ENCODE measurements at places on chromosomes 1 and 21.
A peak's percentile ranks its signal among the peaks of the same experiment; 100 is the strongest.

DNA sequence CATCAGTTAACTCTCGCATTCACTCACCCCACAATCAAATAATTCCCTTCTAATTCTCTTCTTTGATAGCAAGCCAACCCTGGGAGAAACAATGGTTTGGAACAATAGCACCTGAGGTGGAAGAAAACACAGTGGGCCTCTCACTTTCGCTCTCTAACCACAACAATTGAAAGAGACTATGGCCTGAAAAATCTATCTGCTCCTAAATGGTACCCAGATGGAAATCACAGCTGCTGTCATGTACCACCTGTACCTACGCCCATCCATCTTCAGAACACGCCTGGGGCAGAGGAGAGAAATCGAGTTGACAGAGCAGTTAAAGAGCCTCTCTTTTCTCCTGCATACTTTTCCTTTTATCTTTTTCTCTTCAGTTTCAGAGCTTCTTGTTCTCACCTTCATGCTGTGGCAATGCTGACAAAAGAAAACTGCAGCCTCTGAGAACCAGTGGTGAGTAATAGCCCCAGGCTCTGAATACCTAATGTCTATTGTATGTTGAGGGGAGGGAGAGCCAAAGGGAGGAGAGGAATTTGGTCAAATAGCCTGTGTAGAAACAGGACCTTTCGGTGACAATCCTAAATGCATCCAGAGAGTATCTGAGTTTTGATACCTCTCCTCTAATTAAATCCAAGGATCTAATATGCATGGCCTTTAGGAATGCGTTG, 57.7 kb downstream of the ZC3H11B start:
- no peak for DNase-seq
- no peaks in the 10 kb centered on the region for H3K36me3 ChIP-seq
- H3K27me3 ChIP-seq = no peaks in the 10 kb centered on the region
- H3K27ac ChIP-seq = no peak overlapping the region
- H3K4me3 ChIP-seq = no peak overlapping the region

GRCh38 chr1:216851073-216851472, 127.8 kb upstream of the ESRRG start:
- no peak overlapping the region for H3K27ac ChIP-seq
- no peaks in the 10 kb centered on the region for H3K27me3 ChIP-seq
- DNase-seq = no peak
- H3K4me1 ChIP-seq = no peaks in the 10 kb centered on the region
- H3K36me3 ChIP-seq = no peaks in the 10 kb centered on the region

- H3K27me3 ChIP-seq = no peaks in the 10 kb centered on the region
- DNase-seq = no peak
- H3K27ac ChIP-seq = peak overlapping the region; percentile 12
- H3K4me3 ChIP-seq = no peak overlapping the region
- peaks cover 12% of the 10 kb centered on the region for H3K4me1 ChIP-seq
Observed at GRCh38 chr1:89907727-89908212, 86.9 kb downstream of the LRRC8D start.

- H3K27ac ChIP-seq = peak overlapping the region; percentile 89
- DNase-seq = no peak
- H3K36me3 ChIP-seq = peaks cover 13% of the 10 kb centered on the region
- peaks cover 87% of the 10 kb centered on the region for H3K4me1 ChIP-seq
- peak overlapping the region; percentile 74 for H3K4me3 ChIP-seq
Observed at GRCh38 chr1:174165471-174166137, 6.3 kb downstream of the RABGAP1L start.

GRCh38 chr1:152392909-152393308, 21.2 kb downstream of the CRNN start:
- no peaks in the 10 kb centered on the region for H3K36me3 ChIP-seq
- peak overlapping the region; percentile 37 for H3K4me3 ChIP-seq
- peaks cover 22% of the 10 kb centered on the region for H3K4me1 ChIP-seq
- DNase-seq = peak; percentile 18
- H3K27ac ChIP-seq = no peak overlapping the region
- peaks cover 57% of the 10 kb centered on the region for H3K27me3 ChIP-seq

- H3K27ac ChIP-seq = no peak overlapping the region
- no peak for DNase-seq
- H3K27me3 ChIP-seq = no peaks in the 10 kb centered on the region
- no peak overlapping the region for H3K4me3 ChIP-seq
- H3K36me3 ChIP-seq = peaks cover 20% of the 10 kb centered on the region
- H3K4me1 ChIP-seq = peaks cover 26% of the 10 kb centered on the region
Observed at GRCh38 chr1:6859415-6860343, 74.4 kb downstream of the CAMTA1 start.

GRCh38 chr1:153490272-153491051, 30.0 kb upstream of the S100A7 start:
- H3K4me1 ChIP-seq = no peaks in the 10 kb centered on the region
- H3K27ac ChIP-seq = no peak overlapping the region
- peaks cover 65% of the 10 kb centered on the region for H3K27me3 ChIP-seq
- H3K36me3 ChIP-seq = no peaks in the 10 kb centered on the region
- no peak overlapping the region for H3K4me3 ChIP-seq
- DNase-seq = no peak

- peaks cover 25% of the 10 kb centered on the region for H3K27me3 ChIP-seq
- no peaks in the 10 kb centered on the region for H3K36me3 ChIP-seq
- H3K4me3 ChIP-seq = no peak overlapping the region
Observed at GRCh38 chr1:230515451-230516145, 89.5 kb upstream of the PGBD5 start.

- H3K27ac ChIP-seq = no peak overlapping the region
- H3K4me3 ChIP-seq = no peak overlapping the region
- H3K36me3 ChIP-seq = no peaks in the 10 kb centered on the region
- no peak for DNase-seq
Observed at GRCh38 chr1:236774926-236775325, 20.2 kb upstream of the MTR start.

GRCh38 chr1:173097001-173097400, 46.3 kb upstream of the TNFSF18 start:
- H3K4me3 ChIP-seq = no peak overlapping the region
- peaks cover 3% of the 10 kb centered on the region for H3K36me3 ChIP-seq
- no peak for DNase-seq
- no peak overlapping the region for H3K27ac ChIP-seq
- no peaks in the 10 kb centered on the region for H3K27me3 ChIP-seq
- no peaks in the 10 kb centered on the region for H3K4me1 ChIP-seq

- peaks cover 5% of the 10 kb centered on the region for H3K27me3 ChIP-seq
- no peaks in the 10 kb centered on the region for H3K36me3 ChIP-seq
- no peak for DNase-seq
- no peak overlapping the region for H3K4me3 ChIP-seq
- H3K27ac ChIP-seq = no peak overlapping the region
- H3K4me1 ChIP-seq = no peaks in the 10 kb centered on the region
Observed at GRCh38 chr1:183814121-183814681, 9.3 kb downstream of the RGL1 start.

DNA sequence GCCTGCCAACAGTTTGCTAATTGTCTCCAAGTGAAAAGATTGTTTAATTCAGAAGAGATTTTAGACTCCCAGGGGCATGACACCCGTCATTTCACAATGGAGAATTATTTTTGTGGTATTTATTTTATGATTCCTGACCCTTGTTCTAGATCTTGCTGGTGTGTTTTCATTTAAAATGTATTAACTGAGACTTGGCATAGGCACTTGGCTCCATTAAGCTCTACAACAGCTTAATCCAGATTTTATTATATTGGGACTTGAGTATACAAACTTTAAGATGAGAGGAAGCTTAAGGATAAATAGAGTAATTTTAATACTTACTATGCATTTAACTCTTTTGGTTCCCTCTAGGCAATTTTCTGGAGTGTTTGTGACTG, 101.3 kb upstream of the KCNE2 start:
- H3K4me3 ChIP-seq = no peak overlapping the region
- H3K4me1 ChIP-seq = no peaks in the 10 kb centered on the region
- H3K36me3 ChIP-seq = no peaks in the 10 kb centered on the region

- H3K4me1 ChIP-seq = no peaks in the 10 kb centered on the region
- DNase-seq = peak; percentile 21
- H3K36me3 ChIP-seq = no peaks in the 10 kb centered on the region
- no peak overlapping the region for H3K27ac ChIP-seq
Observed at GRCh38 chr1:223531742-223532341, 133.7 kb downstream of the CAPN8 start.

DNA sequence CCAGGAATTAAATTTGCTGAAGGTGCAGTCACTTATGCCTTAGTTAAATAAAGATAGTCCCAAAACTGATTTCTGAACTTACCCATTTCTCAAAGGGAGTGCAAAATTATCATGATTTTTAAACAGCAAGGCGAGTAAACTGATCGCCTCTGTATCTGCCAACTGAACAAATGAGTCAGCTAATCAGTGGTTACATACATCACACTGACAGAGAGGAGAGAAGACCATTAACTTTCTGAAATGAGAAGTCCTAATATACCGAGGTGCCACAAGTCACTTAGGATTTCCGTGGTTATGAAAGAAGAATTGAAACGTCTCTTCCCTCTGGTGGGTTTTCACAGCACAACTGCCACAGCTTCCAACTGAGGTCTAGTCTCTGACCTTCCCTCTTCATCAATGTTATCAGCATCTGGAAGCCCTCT, 400.7 kb downstream of the SMYD3 start:
- H3K27me3 ChIP-seq = no peaks in the 10 kb centered on the region
- H3K36me3 ChIP-seq = no peaks in the 10 kb centered on the region
- DNase-seq = no peak
- no peak overlapping the region for H3K27ac ChIP-seq

DNA sequence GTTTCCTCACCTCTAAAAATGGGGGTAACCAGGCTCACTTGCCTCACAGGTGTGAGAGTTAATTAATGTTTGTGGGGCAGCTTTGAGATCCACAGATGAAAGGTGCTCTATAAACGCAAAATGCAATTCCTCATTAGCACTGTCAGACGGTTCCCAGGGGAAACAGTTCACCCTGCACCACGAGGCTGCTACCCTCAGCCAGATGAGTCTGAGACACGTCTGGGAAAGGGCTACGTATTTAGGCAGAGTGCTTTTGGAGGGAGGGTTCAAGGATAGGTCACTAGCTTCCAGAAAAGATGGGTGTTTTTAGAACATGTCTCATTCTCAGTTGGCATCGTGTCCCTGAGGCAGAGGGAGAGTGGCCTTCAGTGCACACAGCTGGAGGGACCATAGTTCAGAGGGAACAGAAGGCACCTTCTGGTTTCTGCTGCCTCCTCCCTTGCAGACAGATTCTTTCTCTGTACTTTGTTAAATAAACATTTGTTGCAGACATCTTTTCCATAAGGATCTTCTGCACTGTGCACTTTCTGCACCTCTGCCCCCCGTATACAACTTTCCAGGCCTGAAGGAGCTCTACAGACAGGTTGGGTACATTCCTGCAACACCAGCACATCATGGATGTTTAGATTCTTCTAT, 139.9 kb downstream of the CLIC6 start:
- peaks cover 72% of the 10 kb centered on the region for H3K4me1 ChIP-seq
- peaks cover 33% of the 10 kb centered on the region for H3K36me3 ChIP-seq
- peak overlapping the region; percentile 97 for H3K27ac ChIP-seq
- peak overlapping the region; percentile 74 for H3K4me3 ChIP-seq
- no peaks in the 10 kb centered on the region for H3K27me3 ChIP-seq

DNA sequence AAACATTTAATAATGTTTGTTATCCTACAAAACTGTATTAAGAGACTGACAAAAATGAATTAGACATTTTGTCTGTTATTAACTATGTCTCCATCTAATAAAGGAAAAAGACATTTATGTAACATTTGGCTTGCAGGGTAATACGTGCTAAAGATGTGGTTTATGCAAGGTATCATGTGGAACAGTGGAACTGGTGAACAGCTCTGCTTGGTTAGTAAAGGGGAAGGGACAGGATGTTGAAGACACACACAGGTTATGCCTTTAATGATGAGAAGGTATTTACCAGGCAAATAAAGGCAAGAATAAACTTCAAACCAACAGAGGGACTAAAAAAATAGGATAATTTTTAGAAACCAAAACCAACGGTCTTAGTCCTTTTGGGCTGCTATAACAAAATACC, 93.1 kb downstream of the UCHL5 start:
- H3K27me3 ChIP-seq = no peaks in the 10 kb centered on the region
- DNase-seq = no peak
- no peak overlapping the region for H3K27ac ChIP-seq
- no peaks in the 10 kb centered on the region for H3K36me3 ChIP-seq
- no peak overlapping the region for H3K4me3 ChIP-seq

GRCh38 chr1:93980320-93981273, 71.4 kb upstream of the GCLM start:
- H3K4me1 ChIP-seq = no peaks in the 10 kb centered on the region
- no peaks in the 10 kb centered on the region for H3K36me3 ChIP-seq
- H3K27me3 ChIP-seq = peaks cover 14% of the 10 kb centered on the region
- no peak overlapping the region for H3K4me3 ChIP-seq
- no peak overlapping the region for H3K27ac ChIP-seq
- no peak for DNase-seq

- no peak overlapping the region for H3K4me3 ChIP-seq
- DNase-seq = no peak
- H3K4me1 ChIP-seq = no peaks in the 10 kb centered on the region
- no peaks in the 10 kb centered on the region for H3K27me3 ChIP-seq
Observed at GRCh38 chr21:21921410-21922232, 923.4 kb downstream of the NCAM2 start.

GRCh38 chr1:74534241-74534640, 21.8 kb upstream of the LRRC53 start:
- no peak overlapping the region for H3K4me3 ChIP-seq
- H3K36me3 ChIP-seq = no peaks in the 10 kb centered on the region
- no peaks in the 10 kb centered on the region for H3K27me3 ChIP-seq
- H3K27ac ChIP-seq = no peak overlapping the region
- DNase-seq = no peak

DNA sequence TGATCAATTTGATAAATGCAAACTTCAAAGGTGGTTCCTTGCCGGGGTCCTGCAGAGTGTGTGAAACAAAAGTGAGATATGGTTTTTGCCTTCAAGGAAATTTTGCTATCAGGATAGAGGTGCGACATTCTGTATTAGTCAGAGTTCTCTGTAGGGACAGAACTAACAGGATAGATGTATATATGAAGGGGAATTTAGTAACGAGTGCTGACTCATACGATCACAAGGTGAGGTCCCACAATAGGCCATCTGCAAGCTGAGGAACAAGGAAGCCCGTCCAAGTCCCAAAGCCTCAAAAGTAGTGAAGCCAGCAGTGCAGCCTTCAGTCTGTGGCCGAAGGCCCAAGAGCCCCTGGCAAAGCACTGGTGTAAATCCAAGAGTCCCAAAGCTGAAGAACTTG, 157.0 kb downstream of the RYR2 start:
- H3K27ac ChIP-seq = no peak overlapping the region
- H3K4me1 ChIP-seq = no peaks in the 10 kb centered on the region
- DNase-seq = no peak
- no peaks in the 10 kb centered on the region for H3K36me3 ChIP-seq
- H3K4me3 ChIP-seq = no peak overlapping the region
